NCI-H345 (cell line): ENCODE measurements at places on chromosomes 7 and 10.

GRCh38 chr10:93463723-93464476, 18.2 kb downstream of the MYOF start:
- DNase-seq = no peak

DNA sequence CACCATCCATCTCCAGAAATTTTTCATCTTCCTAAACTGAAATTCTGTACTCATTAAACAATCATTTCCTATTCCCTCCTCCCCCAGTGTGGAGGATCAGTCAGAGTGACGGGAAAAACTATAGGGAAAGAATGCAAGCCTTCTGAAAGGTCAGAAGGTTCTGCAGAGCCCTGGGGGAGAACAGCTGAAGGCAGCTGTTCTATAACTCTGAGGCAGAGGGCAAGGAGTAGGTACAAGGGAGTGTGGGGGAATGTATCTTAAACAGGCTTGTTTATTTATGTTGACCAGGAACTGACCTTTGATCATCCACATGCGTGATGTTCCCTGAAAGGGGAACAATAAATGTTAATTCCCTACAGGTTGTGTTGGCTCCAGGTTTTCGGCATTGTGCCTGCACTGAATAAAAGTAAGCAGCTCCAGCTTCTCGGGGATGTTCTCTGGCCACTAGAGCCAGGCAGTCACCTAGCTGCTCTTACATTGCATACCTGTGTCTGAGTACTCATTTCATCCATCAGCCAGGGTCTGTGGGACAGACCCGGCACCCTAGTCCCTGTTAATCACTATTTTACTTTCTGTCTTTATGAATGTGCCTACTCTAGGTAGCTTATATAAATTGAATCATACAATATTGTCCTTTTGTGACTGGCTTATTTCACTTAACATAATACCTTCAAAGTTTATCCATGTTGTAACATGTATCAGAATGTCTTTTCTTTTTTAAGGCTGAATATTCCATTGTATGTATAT, 5.8 kb downstream of the IFIT1 start:
- no peak for DNase-seq

DNA sequence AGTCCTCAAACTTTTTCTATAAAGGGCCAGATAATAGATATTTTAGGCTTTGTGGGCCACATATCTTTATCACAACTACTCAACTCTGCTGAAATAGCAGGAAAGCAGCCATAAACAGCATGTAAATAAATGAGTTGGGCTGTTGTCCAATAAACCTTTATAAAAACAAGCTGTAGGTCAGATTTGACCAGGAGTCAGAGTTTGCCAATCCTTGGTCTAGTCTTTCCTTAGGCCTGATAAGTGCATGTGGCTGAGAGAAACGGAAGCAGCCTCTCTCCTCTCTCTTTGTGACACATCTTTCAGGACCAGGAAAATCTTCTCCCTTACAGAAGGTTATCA, 724.5 kb downstream of the GRID1 start:
- no peak for DNase-seq

DNA sequence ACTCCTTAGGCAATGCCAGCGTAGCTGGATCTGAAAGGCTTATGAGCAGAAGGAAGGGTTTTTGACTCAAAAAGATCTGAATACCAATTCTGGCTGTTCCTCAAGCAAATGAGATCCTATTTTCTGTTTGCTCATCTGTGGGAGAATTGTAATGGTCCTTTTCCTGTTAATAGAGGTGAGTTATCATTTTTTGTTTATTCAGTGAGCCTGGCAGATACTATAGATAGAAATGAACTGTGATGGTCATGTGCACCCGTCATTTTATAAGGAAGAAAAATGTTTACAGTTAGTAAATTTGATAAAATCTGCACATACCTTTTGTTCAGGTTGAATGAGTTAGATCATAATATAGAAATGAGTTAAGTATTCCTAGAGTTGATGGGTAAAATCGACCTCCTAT, 97.7 kb downstream of the ACTR3B start:
- DNase-seq = no peak

DNA sequence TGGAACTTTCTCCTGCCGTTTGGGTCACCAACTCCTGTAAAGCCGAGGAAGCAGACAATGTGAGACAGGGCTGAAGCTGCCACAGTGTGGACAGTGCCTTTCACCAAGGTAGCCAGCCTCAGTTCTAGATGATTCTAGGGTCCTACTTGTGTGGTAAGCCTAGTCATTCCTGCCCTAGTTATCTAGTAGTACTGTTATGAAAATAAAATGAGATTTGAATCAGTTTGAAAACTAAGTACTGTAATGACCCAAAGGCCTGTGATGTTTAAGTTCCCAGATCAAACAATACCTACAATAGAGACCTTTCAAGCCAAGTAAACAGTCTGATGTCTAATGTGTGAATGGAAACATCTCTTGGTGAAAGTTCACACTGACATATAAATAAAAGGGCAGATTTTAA, 37.1 kb downstream of the POLL start:
- no peak for DNase-seq

DNA sequence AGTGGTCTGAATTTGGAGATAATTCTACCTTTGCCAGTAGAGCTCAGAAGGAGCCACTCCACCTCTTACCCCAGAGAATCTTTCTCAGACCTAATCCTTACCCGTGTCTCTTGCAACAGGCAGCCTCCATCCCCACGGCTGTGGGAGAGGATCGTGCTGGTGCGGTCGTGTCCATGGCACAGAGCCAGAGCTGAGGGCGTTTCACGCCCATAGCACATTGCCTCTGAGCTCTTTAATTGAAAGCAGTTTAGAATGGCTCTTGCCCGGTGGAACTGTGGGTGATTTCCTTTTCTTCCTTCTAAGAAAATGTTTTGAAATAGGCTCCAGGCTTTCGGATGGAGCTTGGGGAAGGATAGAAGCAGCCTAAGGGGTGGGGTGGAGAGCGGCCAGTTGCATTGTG, 41.5 kb downstream of the PRF1 start:
- peak; percentile 34 for DNase-seq

- DNase-seq = no peak
Measured at GRCh38 chr10:110405380-110405779, 92.3 kb upstream of the DUSP5 start.

DNA sequence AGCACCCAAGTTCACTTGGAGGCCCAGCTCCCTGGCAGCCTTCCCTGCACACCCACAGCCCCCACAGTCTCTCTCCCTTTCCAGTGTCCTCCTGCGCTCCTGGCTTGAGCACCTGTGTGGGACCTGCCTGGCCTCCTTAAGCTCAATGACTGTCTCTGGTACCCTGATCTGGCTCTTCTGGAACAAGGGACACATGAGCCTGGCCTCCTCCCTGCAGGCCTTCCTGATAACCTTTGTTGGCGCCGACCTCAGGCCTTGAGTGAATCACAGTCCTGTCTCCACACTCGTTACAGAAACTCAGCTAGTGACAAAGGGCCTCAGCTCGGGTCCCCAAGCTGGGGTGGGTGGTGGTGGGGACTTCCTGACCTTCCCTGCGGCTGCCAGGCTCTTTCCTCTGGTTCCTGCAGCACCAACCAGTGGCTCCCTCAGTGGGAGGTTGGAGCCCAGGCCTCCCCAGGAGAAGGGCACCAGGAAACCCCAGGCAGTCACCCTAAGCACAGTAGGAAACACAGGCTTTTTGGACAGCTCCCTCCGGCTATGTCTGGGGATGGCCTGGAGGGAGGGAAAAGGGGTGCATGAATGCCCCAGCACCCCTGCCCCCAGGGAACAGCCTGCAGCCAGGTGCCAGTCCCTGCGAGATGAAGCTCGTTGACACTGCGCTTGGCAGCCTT, 147.3 kb downstream of the SH3PXD2A start:
- no peak for DNase-seq

- DNase-seq = peak; percentile 26
Measured at GRCh38 chr7:107029061-107029763, 15.3 kb upstream of the PRKAR2B start.

DNA sequence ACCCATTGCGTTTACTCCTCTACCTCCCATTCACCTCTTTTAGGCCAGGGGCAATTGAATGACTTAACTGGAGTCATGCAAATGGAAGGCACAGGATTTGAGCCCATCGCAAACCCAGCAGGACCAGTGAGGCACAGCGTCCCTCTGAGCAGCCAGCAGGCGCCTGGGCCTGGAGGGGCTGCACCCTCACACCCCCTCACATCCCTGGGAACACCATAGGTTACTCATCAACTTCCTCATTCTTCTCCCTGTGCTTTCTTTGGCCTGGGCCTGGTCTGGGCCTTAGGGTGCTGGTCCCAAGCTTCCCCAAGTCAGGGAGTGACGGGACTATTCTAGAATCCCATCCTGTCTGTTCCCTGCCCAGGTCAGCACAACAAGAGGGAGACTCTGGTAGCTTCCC, 169.4 kb upstream of the EEPD1 start:
- DNase-seq = no peak

DNA sequence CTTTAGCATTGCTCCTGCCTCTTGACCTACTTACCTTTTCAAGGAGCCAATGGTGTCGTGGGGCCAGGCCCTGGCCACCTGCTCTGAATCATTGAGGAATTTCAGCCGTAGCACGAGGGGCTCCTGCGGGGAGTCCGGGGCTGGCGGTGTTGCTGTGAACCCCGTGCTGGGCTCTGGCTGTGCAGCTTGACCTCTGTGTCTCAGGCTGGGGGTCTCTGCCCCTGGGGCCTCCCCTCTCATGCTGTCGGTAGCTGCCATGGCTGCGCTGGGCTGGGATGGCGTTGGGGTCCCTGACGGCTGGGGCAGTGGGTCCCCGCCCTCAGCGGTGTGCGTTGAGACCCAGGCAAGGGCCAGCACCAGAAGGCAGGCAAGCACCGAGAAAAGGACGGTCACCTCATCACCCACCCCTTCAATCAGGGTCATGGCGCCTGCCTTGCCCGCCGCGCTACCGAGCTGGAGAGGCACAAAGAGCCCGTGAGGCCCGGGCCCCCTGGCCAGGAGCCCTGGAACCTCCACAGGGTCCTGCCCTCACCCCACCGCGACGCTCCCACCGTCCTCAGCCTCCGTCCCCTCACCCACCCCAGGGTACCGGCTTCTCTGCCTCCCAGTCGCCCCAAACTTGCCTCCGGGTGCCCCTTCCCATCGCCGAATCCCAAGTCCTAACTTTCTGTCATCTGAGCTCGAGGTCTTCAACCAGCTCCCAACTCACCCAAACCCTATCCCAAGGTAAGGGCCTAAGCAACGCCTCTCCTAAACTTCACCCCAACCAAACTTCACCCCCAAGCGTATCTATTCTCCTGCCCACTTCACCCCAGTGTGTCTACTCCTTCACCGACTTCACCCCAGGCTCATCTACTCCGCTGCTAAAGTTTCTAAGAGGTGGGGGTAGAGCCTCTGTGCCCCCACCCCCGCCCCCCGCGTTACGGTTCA, 887 bp downstream of the TMUB1 start:
- DNase-seq = no peak

- no peak for DNase-seq
Measured at GRCh38 chr10:62021128-62021665, 119.7 kb downstream of the ARID5B start.

- no peak for DNase-seq
Measured at GRCh38 chr7:55063633-55064032, 44.8 kb downstream of the EGFR start.

DNA sequence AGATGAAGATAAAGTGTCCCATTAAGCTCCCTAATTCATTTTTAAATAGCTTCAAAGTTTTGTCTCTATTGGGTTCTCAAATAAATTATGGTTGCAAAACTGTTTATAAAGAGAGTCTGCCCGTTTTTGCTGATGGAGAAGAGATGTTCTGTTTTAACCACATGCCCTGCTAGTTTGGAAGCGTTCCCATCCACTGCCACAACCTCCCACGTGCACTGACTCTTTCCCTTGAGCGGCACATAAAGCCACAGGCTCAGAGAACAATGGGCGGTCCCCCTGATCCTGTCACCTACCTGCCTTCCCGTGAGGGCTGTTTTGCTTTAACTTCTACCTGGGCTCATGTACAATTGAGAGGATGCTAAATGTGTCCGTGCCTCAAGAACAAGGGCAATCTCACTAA, 65.5 kb downstream of the CPVL start:
- peak; percentile 26 for DNase-seq

GRCh38 chr7:125773113-125773785, 843.6 kb upstream of the POT1 start:
- DNase-seq = no peak

DNA sequence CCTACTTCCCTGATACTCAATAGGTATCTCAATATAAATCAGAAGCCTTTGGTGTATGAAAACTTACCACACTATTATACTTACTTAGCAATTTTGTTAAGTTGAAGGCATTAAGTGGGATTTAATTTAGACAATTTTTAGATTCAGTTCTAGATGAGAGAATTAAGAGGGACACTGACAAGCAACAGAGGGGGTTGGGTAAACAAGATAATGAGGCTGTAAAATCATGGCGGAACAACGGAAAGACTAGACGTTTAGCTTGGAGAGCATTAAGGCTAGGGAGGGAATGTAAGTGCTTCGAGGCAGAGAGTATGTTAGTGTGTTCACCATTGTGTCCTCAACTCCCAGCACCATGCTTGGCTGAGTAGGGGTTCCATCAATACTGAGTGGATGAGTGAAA, 71.3 kb downstream of the DENND11 start:
- DNase-seq = peak; percentile 88

DNA sequence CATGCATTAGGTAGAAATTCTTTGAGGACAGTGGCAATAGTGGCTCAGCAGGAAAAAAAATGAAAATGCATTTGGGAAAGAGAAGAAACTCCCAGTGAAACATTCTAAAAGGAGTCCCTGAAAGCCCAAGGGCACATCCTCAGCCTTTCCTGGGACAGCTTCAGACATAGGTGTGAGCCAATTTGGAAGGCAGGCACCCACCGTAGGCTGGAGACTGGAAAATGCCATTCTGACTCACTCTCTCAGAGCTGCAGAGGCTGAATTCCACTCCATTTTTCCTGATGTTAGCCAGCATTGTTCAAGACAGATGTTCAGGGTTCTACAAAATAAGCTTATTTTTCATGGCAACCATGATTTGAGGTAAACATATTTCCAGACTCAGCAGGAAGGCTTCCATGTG, 379.0 kb upstream of the FZD8 start:
- DNase-seq = no peak

- no peak for DNase-seq
Measured at GRCh38 chr7:146781352-146782116, 664.9 kb downstream of the CNTNAP2 start.

GRCh38 chr10:115941361-115941771, 331.6 kb downstream of the GFRA1 start:
- no peak for DNase-seq

DNA sequence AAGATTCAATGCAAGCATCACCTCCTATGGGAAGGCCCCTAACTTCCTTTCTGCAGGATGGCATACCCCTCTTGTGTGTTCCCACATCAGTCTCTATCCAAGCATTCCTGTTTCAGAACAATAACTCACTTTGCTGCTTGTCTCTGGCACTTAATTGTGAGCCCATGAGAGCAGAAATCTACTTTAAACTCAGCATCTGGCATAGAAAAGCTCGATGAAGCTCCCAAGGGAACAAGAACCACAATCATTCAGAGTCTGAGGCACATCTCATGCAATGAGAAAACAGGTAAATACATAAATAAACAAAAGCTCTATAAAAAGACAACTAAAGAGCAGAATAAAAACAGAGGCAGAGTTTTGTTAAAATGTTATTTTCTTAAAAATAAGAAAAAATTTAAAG, 66.2 kb downstream of the VPS41 start:
- no peak for DNase-seq

DNA sequence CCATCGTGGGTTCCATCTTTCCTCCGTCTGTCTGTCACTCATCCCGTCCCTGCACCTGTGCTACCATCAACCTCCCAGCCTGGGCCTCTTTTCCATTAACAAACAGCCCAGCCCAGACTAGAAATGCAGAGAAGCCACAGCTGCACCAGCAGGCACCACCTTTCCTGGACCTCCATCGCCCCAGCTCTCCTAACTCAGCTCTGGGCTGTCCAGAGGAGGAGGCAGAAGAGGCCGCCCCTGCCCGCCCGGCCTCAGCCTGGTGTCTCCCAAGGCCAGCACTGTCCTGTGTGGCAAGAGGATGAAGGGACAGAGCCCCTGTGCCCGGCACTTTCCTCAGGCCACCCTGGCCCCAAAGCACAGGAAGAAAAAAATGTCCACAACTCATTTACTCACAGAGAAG, 225.6 kb downstream of the PTPRN2 start:
- DNase-seq = no peak
